Stimulated activated CD4-positive, alpha-beta T cell treated with anti-CD3 and anti-CD28 coated beads, Interleukin-4, amount 100 ng/mL, for 48 hours (primary cell): ENCODE measurements at places on chromosomes 5 and 9.

DNA sequence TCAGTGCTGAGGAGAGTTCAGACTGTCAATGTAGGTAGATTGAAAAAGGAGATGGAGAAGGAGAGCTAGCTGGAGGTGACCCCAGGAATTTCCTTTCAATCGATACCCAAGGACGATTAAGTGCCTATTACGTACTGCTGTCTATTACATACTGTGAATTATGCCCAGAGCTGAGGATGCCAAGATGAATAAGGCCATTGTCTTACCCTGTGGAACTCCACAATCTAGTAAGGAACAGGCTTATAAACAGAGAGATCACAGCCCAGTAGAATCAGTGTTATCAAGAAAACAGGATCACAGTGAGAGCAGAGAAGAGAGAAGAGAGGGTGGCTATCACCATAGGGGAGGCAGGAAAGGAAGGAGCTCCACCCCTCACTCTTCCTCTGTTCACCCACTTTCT lies 54.1 kb upstream of the PDE8B start:
- no peak for DNase-seq

DNA sequence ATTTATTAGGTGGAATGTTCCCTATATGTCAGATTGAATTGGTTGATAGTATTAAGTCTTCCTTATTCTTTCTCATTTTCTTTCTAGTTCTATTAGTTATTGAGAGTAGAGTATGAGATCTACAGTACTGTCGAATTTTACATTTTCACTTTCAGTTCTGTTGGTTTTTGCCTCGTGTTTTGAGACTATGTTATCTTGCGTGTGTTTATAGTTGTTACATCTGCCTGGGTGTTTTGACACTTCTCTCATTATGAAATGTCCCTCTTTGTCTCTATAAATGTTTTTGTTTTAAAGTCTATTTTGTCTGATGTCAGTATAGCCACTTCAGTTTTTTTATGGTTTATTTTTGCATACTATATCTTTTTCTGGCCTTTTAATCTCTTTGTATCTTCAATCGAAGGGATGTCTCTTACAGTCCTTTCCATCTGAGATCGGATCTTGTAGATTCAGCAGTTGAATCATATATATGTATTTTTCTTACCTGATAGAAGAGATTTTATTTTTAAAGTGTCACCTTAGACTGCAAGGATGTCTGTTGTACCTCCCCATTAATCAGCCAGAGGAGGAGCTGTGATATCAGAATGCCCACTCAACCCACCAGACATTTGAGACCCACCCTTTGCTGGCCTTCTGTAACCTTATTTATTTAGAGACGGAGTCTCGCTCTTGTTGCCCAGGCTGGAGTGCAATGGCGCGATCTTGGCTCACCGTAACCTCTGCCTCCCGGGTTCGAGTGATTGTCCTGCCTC lies 20.7 kb downstream of the EHMT1 start:
- no peak for DNase-seq

DNA sequence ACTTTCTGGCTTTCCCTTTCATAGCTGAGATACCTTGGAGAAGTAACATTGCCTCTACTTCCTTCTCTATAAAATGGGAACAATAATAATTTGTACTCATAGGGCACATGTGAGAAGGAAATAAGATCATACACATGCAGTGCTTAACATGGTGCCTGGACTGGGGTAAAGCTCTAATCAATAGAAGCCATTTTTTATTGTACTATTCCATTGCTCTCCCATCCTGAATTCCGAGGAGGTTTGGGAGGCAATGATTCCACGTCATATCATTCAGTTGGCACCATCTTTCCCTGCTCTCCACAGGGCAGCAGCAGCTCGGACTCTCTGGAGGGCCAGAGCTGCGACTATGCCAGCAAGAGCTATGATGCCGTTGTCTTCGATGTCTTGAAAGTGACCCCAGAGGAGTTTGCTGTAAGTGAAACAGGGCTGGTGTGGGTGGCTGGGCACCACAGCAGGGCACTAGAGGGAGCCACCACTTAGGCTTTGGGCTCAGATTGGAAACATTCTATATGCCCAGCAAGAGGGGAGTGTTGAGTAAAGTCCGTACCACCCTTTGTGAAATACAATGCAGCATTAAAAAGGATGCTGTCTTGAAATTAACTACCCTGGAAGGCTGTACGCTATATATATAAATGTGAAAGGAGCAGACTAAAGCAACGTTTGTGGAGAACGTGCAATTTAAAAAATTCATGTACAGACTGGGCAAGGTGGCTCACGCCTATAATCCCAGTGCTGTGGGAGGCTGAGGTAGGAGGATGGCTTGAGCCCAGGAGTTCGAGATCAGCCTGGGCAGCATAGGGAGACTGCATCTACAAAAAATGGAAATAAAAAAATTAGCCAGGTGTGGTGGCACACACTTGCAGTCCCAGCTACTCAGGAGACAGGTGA lies 51.2 kb downstream of the RALGPS1 start:
- peak; percentile 26 for DNase-seq

DNA sequence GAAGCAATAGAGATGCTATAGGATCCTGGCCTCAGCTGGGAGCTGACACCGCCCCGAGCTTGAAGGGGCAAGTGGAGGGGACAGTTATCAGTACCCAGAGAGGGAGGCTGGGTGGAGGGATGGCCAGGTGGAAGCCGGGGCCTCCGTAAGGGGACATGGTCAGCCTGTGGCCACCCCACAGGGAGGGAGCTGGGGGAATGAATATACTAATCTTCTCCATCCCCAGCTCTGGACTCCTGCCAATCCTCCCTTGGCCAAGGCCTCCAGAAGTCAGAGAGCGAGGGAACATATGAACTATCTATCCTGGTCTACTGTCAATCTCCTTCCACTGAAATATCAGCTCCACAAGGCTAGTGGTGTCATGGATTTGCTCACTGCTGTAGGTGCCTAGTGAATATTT lies 109.3 kb downstream of the BOD1 start:
- DNase-seq, result no peak

DNA sequence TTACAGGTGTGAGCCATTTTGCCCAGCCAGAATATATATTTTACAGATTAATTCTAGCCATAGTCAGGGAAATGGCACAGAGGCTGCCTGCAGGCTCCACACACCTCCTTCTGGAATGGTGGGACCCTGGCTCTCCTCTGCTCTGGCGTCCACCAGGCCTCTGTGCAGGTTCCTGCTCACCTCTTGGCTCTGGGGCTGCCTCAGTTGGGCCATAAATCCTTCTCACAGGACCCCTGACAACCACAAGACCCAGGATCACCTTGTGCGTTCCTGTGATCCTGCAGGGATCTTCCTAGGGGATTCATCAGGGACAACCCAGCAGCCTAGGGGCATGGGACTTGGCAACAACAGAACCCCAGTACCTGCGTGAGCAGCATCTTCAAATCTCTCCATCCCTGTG lies 93.0 kb upstream of the FSTL4 start:
- no peak for DNase-seq

GRCh38 chr5:137226081-137226480 lies 273.0 kb downstream of the SPOCK1 start:
- DNase-seq, result no peak

DNA sequence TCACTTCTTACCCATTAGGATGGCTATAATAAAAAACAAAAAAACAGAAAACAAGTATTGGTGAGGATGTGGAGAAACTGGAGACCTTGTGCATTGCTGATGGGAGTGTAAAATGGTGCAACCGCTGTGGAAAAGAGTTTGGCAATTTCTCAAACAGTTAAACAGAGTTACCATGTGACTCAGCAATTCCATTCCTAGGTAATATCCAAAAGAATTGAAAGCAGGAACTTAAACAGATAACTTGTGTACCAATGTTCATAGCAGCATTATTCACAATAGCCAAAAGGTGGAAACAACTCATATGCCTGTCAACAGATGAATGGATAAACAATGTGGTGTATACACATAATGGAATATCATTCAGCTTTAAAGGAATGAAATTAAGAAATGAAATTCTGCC lies 28.9 kb downstream of the DCP2 start:
- no peak for DNase-seq

- no peak for DNase-seq
Measured at GRCh38 chr5:174723979-174724483, 351 bp upstream of the MSX2 start.

DNA sequence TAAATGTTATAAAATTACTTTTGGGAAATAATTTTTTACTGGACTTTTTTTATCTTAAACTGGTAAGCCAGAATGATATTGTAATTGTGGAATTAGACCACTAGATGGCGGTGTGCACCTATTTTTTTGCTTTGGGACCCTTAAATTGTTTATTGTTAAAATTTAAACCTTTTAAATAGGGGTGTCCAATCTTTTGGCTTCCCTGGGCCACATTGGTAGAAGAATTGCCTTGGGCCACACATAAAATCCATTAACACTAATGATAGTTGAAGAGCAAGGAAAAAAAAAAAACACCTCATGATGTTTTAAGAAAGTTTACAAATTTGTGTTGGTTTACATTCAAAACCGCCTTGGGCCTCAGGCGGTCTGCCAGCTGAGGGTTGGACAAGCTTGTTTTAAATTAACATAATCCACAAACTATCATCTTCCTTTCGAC lies 28.4 kb upstream of the GADD45G start:
- no peak for DNase-seq

DNA sequence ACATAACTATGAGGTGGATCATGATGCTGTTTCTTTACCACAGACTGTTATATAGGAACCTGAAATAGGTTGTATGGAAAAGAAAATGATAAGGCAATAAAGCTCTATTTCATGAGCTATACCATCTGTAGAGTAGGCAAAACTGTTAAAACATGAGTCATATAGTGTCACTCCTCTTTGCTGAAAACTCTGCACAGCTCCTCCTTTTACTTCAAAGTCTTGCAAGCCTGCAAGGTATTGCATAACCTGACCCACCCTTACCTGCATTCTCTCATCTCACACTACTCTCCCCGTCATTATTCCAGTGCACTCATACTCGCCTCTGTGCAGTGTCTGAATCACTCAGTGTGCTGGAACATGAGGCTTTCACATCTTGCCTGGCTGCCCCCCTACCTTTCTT lies 790.1 kb downstream of the EFNA5 start:
- DNase-seq, result no peak

GRCh38 chr5:63261695-63262094 lies 683.1 kb downstream of the LRRC70 start:
- no peak for DNase-seq

GRCh38 chr5:103472830-103473229 lies 89.8 kb downstream of the NUDT12 start:
- DNase-seq, result no peak

- DNase-seq, result no peak
Measured at GRCh38 chr5:56561-57290, 35.2 kb upstream of the PLEKHG4B start.

DNA sequence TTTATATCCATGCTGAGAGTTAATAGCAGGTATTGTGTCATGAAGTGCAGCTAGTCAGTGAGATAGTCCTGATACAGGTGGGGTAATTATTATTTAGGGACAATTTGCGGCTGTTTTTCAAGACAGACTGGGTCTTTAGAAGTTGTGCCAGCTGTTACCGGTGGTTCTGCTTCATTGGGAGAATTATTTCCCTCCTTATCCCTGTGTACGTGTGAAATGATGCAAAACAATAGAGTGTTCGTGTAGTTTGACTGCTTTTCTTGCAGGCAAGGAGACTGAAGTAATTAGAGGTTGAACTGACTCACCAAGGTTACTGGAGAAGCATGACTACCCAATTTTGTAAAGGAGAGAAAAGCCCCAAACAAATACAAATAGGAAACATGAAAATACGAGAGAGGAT lies 101.7 kb downstream of the ARRDC3 start:
- no peak for DNase-seq

DNA sequence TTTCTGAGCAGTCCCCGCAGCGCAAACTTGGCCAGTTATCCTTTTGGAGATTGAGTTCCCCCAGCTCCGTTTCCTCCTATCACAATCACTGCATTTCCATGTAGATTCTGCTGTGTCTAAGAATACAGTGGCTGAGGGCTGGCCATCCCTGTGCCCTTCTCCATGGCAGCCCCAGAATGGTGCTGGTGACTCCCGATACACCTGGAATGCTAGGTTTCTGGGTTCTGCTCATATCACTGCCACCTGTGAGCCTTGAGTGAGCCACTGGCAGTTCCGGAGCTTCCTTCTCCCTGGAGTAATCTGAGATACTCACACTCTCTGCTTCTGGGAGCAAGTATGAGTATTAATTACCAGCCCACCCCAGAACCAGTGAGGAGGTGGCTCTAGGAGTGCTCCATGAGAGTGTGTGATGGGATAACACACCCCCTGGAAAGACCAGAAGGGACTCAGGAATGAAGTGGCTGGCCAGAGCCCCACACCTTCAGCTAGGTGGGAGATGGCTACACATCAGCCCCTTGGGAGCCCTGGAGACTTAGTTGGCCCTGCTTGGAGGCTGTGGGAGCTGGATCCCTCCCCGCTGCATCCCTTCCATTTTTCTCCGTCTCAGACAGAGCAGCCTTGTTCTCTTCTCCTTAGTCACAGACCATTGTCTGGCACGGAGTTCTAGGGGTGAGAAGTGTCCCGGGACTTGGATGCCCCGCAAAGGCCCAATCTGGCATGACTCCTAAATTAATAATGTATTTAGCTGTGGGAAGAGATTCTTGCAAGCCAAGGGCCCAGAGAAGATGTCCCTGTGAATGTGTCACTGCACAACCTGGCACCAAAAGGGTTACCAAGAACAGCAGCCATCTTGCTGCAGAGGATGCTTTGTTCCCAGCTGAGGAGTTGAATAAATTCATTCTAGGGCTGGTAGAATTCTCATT lies 4.9 kb downstream of the PCDHGC5 start:
- DNase-seq, result no peak

GRCh38 chr9:5917273-5917672 lies 26.6 kb downstream of the MLANA start:
- DNase-seq, result no peak

- no peak for DNase-seq
Measured at GRCh38 chr9:129946246-129946995, 96.6 kb downstream of the FNBP1 start.

DNA sequence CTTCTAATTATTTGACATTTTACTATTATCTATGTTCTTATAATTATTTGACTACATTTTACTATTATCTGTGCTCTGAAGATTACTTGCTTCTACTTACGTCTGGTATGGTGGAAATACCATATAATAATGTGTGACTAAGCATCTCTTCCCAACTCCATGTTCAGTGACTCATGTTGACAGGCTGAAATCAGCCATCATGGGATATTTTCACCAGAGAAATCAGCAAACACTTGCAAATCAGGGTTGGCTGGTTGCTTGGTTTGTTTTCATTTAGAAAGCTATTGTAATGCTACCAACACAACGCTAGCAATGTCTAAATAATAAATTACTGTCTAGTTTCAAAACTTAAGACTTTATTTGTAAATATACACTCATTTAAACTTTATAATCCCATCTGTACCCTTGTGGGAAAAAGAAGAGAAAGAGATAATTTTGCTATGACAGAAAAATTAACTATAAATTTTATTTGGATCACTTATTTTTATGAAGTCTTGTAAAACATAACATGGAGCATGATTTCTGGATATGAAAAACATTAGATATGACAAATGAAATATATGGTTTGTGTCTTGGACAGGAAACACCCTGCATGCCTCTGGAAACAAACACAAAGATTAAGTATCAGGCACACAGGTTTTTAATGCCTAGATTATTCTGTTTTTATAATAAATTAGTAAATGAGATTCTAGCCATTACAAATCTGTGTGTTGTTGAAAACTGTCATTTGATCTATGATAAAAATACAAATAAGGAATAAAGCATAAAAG lies 337.6 kb downstream of the BNC2 start:
- DNase-seq, result no peak

- DNase-seq, result no peak
Measured at GRCh38 chr5:91176288-91177016, 206.7 kb downstream of the ARRDC3 start.

- no peak for DNase-seq
Measured at GRCh38 chr5:148699028-148699427, 44.7 kb upstream of the HTR4 start.

- DNase-seq, result no peak
Measured at GRCh38 chr9:33780276-33780675, 15.1 kb upstream of the PRSS3 start.

- no peak for DNase-seq
Measured at GRCh38 chr5:150144246-150144801, 11.3 kb downstream of the PDGFRB start.
